ENCODE measurements at places on chromosomes 11 and 22.

- no peak for DNase-seq
Observed at GRCh38 chr11:128205796-128206195, 381.6 kb downstream of the ETS1 start.

GRCh38 chr11:117387992-117388755 lies 60.5 kb downstream of the CEP164 start:
- DNase-seq = no peak

- no peak for DNase-seq
Observed at GRCh38 chr11:83037877-83038276, 33.8 kb downstream of the RAB30 start.

GRCh38 chr22:42985531-42985905 lies 29.4 kb downstream of the PACSIN2 start:
- DNase-seq = no peak

GRCh38 chr11:19493446-19494213 lies 219.0 kb upstream of the NAV2 start:
- DNase-seq = no peak

- DNase-seq = no peak
Observed at GRCh38 chr11:88131764-88132470, 43.3 kb downstream of the RAB38 start.

- no peak for DNase-seq
Observed at GRCh38 chr11:27084518-27084917, 43.9 kb downstream of the BBOX1 start.

- no peak for DNase-seq
Observed at GRCh38 chr11:6170226-6170625, at the start of gene OR52B2. Gene OR52B2, minus strand, starts transcription at chr11:6170326. Its CDS starts 0 bp downstream, at chr11:6170326.

GRCh38 chr11:115644856-115645255 lies 140.6 kb upstream of the CADM1 start:
- DNase-seq = no peak

DNA sequence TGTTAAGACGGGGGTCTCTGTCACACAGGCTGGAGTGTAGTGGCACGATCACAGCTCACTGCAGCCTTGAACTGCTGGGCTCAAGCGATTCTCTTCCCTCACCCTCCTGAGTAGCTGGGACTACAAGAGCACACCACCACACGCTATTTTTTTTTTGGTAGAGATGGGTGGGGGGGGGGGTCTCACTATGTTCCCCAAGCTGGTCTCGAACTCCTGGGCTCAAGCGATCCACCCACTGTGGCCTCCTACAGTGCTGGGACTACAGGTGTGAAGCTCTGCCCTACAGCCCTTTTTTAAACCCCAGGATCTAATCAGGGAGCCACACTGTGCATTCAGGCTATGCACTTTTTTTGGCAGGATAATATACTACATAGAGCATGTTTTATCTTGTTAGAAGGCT lies 1.4 kb upstream of the DHCR7 start:
- no peak for DNase-seq

DNA sequence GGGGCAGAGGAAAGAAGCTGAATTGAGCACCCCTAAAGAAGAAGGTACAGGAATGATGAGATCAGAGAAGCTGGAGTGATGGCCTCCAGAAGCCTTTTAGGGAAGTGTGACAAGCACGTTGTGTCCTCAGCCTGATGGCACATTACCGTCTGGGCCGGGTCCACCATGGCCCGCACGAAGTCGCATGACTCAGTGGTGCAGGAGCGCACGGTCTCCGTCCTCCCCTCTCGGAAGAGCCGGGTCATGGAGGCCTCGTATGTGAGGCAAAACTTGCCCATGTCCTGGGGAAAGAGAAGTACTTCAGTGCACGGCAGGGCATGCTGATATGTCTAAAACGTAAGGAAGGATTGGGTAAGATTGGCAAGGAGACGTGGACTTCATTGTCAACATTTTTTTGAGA lies 11.2 kb upstream of the TESMIN start:
- DNase-seq = no peak

GRCh38 chr11:77322926-77323590 lies 21.6 kb upstream of the GDPD4 start:
- no peak for DNase-seq

- no peak for DNase-seq
Observed at GRCh38 chr11:42239188-42239587, 779.7 kb upstream of the LRRC4C start.

DNA sequence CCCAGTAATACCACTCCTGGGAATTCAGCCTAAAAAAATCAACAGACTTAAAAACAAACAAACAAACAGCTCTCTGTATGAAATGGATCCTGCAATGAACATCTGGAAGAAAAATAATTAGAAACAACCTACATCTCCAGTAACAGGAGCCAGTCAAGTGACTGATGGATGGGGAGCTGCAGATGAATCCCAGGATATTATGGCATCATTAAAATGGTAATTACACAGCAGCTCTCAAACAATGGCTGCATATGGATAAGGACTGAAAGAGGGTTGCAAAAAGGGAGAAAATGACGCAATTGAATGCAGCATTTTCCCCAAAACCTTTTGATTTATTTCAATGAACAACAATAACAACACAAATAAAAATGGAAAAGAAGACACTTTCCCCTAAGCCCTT lies 4.1 kb downstream of the NPTXR start:
- no peak for DNase-seq

GRCh38 chr22:47576908-47577307 lies 814.5 kb downstream of the TBC1D22A start:
- DNase-seq = no peak

- DNase-seq = no peak
Observed at GRCh38 chr11:788009-788640, 1.8 kb downstream of the CEND1 start.

DNA sequence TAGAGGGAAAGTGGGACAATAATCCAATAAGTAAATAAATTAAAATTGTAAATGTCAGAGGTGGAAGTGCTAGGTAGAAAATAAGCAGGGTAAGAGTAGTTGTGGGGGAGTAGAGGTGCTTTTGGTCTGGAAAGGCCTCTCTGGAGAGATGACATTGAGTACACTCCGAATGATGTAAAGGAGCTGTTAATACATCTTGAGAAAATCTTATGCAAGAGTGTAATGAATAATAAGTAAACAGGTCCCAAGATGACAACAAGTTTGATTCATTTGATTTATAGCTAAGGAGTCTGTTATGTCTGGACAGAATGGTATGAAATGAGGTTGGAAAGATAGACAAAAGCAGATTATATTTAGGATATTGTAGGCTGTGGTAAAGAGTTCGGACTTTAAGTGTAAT lies 87.5 kb downstream of the TMEM135 start:
- DNase-seq = no peak

DNA sequence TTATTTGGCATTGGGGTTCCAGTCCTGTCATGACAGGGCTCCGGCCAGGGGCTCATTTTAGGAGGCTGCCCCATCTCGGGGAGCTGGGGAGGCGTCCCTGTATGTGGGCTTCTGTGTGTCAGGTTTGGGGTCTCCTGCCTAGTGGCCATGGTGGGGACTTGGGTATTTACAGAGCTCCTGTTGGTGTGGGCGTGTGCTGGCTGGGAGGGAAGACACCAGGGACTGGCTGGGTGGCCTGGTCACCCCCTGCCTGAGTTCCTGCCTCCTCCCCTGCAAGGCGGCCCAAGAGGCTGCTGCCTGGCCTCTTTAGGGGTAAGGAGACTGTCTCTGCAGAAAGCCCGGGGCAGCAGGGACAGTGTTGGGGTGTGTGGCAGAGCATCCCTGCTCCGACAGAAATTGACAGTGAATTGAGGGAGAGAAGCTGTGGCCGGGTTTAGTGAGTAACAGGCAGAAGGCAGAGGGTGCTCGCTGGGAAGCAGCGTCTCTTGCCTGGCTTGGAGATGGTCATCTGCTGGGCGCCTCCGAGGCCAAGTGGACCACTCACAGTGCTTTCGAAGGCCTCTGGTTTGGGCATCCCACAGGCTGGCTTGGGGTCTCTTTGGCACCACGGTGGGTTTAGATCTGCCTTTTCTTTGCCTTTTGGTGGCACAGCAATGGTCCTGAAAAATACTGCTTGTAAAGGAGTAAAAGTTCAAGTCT lies 40.3 kb upstream of the GRAMD4 start:
- DNase-seq = no peak

GRCh38 chr11:8085011-8085645 lies 4.1 kb downstream of the TUB start:
- no peak for DNase-seq

DNA sequence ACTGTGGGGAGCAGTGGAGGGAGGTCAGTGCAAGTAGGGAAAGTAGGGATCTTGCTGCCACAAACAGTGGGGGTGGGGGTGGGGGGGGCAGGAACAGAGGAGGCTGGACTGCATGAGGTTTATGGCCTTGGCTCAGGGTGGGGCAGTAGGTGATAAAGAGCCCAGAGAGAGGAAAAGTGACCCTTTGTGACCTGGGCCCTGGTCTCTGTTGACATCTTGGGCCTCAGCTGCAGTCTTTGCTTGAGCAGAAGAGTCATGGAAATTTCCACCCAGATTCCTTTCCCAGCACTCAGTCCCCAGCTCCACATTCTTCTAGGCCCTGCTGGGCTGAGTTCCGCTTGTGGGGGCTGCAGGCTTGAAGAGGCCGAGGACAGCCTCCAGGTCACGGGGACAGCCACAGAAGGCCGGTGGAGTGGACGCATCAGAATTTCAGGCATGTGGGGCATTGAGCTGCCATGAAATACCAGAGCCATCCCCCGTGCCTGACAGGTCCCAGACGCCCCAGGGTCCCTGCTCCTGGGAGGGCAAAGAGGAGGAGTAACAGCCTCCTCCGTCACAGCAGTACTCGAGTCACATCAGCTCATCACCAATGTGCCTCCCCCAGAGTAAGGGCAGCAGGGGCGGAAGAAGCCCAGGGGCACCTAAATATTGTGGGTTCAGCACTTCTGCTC lies 9.7 kb upstream of the MALAT1 start:
- DNase-seq = no peak

GRCh38 chr11:74462009-74462408 lies 5.3 kb downstream of the KCNE3 start:
- no peak for DNase-seq

DNA sequence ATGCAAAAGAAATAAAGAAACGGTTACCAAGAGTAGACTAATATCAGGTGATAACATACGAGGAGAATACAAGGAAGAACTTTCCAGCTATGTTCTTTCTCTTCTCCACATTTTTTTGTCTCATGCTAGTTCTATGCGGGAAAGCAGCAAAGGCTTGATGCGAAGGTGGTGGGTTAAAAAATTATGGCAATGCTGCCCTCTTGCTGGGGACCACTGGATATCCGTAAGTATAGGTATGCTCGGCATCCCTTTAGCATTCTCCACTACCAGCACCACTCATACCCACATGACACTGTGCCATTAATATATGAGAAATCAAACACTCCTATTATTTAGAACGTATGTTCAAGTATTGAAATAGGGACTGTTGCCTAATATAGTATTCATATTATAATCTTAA lies 776.4 kb downstream of the LRRC4C start:
- no peak for DNase-seq

- DNase-seq = no peak
Observed at GRCh38 chr11:128903248-128904061, 12.3 kb downstream of the KCNJ5 start.

DNA sequence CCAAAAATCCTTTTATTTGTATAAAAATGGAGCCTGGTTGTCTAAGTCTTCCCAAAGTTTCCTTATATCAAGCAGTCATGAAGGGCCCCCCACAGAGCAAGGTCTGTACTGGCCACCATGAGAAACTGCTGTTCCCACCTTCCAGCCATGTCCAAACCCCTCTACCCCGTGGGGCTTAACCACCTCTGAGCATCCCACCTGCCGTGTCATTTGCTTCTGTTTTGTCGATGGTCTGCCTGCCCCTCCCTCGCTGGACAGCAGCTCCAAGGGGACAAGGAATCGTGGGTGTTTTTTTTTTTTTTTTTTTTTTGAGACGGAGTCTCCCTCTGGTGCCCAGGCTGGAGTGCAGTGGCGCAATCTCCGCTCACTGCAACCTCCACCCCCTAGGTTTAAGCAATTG lies 11.1 kb upstream of the ANO1 start:
- no peak for DNase-seq

DNA sequence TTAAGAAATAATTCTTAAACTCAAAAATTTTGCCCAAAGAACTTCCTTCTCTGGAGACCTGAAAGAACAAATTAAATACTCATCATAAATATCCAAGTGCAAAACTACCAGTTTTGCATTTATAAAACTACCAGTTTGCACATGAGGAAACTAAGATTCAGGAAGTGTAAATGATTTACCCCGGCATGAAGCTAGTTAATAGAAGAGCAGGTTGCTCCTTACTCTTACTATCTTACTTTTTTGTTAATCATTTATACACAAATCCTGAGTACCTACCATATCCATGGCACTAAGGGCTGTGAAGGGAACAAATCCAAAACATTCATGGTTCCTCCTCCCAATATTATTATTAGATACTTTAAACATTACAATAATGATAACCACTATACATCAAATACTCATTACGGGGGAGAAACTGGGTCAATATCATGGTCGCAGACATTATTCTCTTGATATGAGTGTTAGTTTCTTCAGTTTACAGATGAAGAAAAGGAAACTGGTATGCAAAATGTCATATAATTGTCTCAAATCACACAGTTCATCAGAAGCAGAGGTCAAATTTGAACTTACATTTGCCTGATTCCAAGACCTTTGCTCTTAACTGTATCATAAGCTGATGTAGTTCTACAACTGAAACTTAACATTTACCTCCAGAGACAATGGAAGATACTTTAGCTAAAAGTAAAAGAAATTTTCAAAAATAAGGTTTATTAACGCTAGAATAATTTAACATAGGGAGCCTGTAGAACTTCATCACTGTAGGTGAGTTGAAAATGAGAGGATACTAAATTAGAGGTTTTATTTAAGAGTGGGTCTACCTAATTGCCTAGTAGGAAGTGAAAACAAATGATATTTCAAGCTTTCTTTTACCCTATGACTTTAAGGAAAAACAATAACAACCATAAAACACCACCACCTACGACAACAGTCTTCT lies 74.5 kb downstream of the FAM76B start:
- DNase-seq = no peak

DNA sequence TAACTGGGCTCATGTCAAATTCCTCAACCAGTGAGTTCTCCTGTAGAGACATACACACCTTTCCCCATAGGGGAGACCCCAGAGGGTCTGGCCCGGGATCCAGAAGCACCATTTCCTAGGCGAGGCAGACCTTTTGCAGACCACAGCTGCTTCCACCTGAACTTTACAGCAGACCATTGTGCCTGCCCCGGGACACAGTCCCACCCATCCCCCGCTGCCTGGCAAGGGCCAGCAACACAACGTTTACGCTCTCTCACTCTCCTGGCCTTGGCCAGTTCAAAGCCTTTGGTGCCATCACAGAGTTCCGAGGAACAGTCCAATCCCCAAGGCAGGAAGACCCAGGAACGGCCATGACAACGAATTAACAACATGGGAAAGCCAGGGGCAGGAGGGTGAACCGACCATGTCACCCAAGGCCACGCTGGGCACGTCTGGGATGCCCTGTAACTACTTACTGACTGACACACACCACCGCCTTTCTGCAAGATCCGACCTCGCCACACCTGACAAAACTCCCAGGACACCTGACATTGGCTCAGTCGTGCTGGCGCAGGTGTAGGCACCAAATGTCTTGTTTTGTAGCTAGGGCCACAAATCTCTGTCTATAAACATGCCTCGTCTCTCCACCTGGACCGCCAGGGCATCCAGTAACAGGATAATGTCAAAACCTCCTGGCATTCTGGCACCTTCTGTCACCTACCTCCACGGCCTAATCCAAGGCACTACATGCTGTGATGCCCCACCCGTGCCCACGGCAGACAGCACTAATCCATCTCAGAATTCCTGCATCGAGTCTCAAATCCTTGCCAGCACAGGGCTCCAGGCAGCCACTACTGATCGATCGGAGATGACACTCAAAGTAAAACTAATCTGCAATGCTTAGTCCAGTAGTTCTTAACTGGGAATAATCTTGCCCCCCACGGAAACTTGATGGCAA lies 51.3 kb downstream of the MYH9 start:
- DNase-seq = no peak
